ENCODE measurements at places on chromosomes 7 and 10.

DNA sequence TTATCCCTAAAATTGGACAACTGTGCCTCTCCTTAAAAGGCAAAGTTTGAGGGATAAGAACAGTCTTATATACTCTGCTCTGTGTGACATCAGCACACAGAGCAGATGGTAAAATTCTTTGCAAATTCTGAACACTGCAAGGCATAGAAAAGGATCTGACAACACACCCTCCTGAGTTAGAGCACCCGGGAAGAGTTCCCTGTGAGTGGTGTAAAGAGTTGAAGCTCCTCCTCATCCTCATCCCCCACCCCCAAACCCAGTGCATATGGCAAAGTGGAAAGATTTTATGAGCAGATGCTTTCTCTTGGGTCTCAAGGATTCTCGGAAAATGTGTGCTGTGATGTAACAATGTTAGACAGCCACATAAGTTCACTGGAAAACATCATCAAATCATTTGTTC is 40.0 kb upstream of the DGKI start:
- DNase-seq, result no peak

DNA sequence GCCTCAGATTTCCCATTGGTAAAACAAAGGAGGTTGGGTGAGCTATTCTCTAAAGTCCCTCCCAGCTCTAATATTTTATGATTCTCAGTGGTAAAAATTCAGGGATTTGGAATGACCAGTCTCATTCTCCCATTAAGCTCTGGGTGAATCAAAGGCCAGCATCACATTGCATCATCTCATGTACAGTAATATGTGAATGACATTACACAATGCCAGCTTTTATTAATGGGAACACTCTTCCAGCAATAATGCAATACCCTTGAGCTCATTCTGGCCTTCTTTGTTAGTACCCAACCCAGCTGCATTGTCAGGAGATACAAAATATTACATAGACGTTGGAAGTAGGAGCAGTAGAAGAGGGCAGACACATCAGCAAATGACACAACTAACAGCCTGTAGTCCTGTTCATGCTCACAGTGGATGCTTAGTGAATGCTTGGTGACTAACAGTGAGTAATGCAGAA is 100.0 kb upstream of the EGR2 start:
- no peak for DNase-seq

DNA sequence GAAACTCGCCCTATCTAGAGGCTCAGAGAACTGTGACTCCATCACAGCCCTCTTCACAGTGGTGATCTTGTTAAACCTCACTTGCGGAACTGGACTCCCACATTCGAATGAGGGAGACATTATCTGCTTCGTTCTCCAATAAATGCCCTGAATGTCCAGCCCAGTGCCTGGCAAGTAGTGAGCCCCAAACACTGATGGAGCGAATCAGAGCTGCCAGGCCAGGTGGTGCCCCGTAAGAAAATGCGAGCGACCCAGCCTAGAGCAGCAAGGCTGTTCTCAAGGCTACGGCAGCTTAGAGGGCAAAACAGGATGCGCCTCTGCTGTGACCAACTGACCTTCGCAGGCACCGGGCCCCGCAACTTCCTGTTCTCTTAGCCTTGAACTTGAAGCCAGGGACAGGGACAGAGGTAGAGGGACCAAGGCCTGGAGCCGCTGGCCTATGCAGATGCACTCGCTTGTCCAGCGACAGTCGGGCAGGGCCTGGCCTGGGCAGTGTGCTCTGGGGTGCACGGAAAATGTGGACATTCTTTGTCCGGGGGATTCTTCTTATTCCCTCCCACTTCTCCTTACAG is 217.6 kb downstream of the TCERG1L start:
- no peak for DNase-seq

- peak; percentile 87 for DNase-seq
These were observed 68.1 kb downstream of the SCRN1 start for GRCh38 chr7:29921404-29922010.

DNA sequence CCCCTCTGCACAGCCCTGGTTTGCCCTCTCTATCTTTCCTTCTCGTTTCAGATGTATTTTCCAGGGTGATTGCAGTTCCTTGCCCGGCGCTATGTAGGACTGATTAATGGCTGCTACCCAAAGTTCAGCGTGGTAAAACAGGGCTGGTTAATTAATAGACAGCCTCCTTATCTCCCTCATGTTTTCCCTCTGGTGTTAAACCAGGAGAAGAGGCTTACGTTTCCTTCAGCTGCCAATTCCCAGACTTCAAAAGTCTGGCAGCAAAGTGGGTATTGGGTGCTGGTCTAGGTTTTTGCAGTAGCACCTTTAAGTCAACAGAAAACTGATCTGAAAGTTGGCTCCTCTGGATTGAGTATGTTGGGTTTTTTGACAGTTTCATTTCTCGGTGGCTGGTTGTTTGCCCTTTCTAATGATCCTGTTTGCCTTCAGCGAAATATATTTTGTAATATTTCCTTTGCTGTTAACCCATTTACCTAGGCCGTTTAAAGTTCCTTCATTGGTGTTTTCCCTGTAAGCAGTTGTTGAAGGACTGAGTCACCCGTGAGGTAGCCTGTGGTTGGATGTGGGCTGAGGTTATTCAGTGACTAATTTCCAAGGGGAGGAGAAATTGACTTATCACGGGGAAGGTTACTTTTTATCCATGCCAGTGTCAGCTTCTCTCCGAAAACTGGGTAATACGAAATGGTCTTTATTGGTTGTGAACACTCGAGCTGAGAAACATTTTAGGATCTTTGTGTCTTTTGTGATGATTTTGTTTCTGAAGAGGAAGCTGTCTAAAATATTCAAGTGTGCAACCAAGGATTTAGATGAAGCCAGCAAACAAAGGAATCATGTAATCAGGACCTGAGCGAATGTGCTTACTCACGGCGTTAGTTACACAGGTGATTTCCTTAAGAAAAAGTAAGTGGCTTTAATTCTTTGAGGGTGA is 257.2 kb downstream of the KIAA1217 start:
- no peak for DNase-seq

DNA sequence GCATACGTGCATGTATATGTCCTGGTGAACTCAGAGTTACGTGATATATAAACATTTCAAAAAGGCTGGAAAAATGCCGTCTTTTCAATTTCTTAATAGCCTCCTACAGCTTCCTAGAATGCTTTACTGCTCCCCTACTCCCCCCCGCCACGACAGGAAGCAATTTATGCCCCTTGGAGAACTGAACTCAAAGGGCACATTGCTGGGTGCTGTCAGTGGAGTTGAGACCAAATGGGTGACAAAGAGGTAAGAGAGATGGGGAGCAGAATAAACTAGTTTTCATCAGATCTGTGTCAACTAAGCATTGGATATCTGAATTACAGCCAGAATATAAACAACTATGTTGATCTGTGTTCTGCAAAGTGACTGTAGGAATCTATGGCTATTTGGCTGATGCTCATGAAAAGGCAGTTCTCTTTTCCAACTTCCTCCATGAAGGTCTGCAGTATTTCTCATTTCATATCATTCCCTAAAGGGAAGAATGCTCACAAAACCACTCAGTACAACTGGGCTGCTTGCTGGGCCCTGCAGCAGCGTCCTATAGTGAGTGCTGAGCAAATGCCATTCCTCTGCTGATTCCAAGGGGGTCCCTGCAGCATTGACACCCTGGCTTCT is 171.3 kb upstream of the HPS1 start:
- DNase-seq, result no peak

DNA sequence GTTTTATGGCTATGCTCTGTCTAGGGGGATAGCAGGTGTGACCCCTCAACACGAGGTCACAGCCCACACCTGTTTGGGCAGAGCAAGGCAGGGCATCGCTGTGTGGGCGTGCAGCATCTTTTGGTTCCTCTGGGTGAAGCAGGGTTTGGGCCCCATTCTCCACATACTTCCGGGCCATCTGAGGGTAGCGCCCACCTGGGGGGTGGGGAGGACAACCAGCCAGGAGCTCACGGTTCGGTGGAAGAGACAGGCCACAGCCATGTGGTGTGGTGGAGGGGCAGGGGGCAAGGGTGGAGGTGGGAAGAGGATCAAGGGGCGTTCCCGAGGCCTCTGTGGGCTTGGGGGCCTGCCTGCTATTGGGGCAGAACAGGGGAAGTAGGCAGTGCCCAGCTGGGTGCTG is 2.4 kb downstream of the SH2B2 start:
- DNase-seq, result no peak

GRCh38 chr7:135193615-135194081 is 17.7 kb downstream of the WDR91 start:
- no peak for DNase-seq

DNA sequence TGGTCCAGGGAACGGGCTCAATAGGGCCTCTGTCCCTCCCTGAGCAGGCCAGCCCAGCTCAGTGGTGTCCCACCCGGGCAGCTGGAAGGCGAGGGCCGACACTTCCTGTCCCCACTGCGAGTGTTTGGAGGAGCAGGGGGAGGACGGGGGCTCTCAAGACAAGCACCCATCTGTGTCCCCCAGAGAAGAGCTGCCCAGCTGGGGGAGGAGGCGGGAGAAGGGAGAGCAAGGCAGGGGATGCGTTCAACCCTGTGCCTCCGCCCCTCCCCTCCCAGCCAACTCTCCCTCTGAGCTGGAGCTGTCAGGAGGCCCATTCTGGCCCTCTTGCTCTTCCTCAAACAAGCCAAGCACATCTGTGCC is 35.7 kb downstream of the ZCCHC24 start:
- DNase-seq, result no peak

GRCh38 chr7:33882950-33883670 is 22.2 kb upstream of the BMPER start:
- peak; percentile 81 for DNase-seq

GRCh38 chr10:79021948-79022499 is 46.7 kb upstream of the ZMIZ1 start:
- DNase-seq, result no peak

- no peak for DNase-seq
These were observed 107.3 kb upstream of the NANOS1 start for GRCh38 chr10:118922226-118922625.

DNA sequence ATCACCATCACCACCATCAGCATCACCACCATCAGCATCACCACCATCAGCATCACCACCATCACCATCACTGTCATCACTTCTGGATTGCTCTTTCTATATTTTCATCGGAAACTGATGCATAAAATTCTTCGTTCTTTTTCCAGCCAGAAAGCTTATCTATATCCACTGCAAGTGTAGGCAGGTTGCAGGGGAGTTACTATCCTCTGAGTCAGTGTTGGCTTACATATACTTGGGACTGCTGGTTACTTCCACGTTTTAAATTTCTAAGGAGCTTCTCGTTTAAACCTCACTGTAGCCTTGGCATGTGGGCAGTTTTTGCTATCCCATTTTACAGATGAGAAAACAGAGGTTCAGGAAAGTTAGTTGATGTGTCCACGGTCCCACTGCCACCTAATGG is 66.1 kb downstream of the FOXL3 start:
- no peak for DNase-seq

GRCh38 chr7:122140918-122141317 is 3.1 kb downstream of the AASS start:
- no peak for DNase-seq

GRCh38 chr7:22182149-22182548 is 174.8 kb downstream of the RAPGEF5 start:
- DNase-seq, result no peak

GRCh38 chr10:30858499-30858898 is 173.2 kb downstream of the ZNF438 start:
- no peak for DNase-seq

DNA sequence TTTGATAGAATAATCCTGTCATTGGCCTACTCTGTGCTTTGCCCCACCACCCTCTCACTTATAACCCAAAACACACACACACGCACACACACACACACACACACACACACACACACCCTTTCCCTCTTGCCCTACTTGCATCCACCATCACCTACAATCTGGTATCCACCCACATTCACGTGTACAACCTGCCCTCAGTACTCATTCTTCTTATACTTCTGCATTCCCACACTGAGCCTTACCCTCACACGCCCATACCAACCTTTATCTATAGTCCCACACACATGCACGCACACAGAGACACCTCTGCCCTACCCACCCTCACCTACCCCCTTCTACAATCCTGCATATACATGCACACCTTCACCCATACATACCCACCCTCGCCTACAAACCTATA is 10.8 kb upstream of the SRI start:
- no peak for DNase-seq

- DNase-seq, result peak; percentile 39
These were observed 17.9 kb upstream of the TMEM225B start for GRCh38 chr7:99579956-99580777.

GRCh38 chr7:134396031-134396430 is 62.9 kb downstream of the AKR1B1 start:
- DNase-seq, result no peak

DNA sequence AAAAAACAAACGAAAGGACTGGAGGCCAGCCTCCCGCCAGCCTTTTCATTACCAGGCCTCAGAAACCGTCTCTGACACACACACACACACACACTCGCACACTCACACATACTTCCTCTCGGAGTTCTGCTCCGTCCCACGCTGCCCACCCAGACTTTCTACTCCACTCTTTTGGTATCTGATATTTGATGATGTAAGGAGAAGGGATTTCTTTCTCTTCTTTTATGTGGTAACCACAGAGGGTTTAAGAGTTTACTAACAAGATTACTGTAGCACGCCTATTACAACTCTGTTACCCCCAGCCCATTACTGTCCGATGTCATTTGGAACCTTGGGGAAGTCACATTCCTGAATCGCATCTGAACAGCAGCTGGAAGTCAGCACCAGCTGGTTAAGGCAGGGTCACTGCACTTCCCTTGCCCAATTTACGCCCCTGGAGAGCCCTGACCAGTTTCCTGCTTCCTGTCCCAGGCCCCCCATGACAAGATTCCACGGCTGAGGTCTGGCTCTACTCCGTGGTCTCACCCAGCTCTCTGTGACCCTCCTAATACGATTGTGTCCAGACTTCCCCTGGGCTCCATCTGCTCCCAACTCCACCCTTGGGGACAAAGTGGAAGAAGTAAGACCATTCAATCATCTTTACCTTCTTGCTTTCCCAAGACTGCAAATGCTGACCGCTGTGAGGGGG is 1.1 kb downstream of the DENND2A start:
- no peak for DNase-seq

- no peak for DNase-seq
These were observed 417.4 kb upstream of the GALNT17 start for GRCh38 chr7:70714506-70715038.

DNA sequence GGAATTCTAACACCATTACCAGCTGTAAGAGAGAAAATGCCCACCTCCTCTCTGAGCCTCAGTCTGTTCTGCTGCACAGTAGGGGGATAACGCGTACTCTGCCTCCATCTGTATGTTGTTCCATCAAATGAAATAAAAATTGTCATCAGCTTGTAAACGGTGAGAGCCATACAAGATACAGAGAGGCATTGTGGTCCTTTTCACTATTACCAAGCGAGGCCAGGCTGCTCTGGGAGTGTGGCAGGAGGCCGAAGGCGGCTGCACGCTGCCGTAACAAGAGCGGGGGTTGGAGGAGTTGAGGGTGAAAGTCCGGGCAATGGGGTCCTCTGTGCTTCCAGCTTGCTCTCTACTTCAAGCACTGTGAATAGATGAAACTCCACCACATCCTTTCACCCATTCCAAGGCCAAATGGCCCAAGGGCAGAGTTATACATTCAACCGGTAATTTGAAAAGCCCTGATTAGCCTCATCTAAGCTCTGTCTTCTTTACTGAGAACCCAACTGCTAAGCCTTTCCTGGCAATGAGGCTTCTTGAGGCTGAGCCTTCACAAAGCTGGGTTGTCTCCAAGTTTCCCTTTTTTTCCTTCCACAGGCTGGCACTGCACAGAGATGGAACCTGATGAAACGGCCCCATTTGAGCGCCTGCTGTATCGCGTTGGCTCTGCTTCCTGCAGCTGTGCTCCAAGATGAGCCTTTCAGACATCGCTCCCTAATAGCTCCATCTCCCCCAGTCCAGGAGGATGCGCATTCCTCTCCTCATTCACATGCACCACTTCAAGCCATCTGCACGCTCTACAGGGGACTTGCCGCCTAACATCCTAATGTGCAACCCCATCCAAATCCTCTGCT is 47.2 kb downstream of the PYROXD2 start:
- DNase-seq, result no peak

GRCh38 chr10:60714233-60714632 is 64.0 kb upstream of the CDK1 start:
- peak; percentile 38 for DNase-seq

All from hematopoietic multipotent progenitor cell treated with erythropoietin and hydrocortisone succinate and interleukin-3 and kit ligand, for 6 days (in vitro differentiated cells).